ENCODE measurements at places on chromosomes 6 and 20.
A peak's percentile ranks its signal among the peaks of the same experiment; 100 is the strongest.

DNA sequence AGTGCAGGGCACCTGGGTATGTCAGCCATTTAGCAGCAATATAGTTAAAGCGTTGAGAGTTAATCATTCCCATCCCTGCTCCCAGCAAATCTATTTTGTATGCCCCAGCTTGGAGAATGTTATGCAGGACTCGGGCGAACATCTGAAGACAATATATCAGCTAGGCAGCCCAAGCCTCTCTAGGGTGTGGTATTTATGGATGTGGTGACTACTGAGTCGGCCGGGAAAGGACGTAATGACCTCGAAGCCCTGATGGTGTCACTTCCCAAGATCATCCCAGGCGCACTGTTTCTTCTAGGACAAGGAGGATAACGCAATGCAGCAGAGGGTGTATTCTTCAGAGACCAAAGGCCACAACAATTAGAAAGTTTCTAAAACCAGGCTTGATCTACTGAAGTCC, 63.6 kb upstream of the FAM184A start:
- DNase-seq: no peak

- DNase-seq: peak; percentile 6
Observed at GRCh38 chr6:51929934-51930574, 157.4 kb downstream of the PKHD1 start.

DNA sequence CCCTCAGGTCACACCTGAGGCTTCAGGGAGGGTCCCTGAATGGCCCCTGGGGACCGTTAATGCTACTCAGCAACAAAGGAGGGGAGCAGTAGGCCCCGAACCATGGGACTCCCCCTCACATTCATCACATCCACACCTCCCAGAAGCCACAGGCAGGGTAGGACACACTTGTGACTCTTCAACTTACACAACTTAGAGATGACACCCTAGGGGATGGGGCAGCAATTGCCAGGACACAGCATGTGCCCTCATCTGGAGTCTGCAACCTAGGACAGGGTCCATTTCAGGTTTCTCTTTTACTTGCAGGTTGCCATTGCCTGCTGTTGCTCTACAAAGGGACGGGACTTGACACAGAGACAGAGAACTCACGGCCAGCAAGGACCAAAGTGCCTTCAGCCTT, 770 bp downstream of the ULBP3 start:
- no peak for DNase-seq

DNA sequence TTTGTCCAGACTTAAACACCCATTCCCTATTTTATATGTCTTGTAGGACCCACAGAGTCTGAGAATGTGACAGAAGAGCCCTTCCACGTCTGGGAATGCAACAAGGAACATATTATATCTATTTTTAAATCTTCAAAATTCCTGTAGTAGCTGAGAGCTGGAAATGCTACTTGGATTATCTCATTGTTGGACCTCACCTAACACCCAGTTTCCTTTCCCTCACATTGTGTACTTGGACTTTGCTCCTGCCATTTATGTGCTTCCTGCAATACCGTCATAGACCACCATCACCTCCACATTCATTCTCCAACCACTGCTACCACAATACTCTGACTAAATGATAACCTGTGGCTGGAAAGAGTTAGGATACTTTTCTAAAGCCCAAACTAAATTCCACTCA, 335.4 kb downstream of the COL12A1 start:
- DNase-seq: no peak

DNA sequence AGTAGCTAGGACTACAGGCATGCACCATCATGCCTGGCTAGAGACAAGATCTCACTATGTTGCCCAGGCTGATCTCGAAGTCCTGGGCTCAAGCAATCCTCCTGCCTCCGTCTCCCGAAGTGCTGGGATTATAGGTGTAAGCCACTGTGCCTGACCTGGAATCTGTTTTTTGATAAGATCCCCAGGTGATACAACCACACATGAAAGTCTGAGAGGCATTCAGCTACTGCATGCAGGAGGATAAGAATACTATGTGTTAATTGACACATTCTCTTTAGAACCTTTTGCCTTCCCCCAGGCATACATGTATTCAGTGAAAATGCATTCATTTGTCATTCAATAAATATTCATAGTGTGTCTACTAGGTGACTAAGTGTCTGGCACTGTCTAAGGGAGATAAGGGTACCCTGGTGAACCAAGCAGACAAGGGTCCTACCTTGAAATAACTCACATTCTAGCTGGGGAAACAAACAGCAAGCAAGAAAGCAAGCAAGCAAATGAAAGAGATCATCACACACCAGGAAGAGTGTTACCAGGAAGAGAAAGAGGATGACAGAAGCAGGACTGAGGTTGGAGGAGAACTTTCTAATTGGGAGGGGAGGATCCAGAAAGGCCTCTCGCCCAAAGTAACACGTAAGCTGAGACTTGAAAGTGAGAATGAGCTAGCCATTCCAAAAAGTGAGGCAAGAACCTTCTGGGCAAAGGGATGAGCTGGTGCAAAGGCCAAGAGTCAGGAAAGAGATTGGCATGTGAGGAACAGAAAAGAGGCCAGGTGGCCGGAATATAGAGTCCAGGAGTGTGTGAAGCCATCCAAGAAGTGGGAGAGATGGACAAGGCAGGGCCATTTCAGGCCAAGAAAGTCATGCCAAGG, 6.5 kb downstream of the GFOD1 start:
- DNase-seq: no peak

DNA sequence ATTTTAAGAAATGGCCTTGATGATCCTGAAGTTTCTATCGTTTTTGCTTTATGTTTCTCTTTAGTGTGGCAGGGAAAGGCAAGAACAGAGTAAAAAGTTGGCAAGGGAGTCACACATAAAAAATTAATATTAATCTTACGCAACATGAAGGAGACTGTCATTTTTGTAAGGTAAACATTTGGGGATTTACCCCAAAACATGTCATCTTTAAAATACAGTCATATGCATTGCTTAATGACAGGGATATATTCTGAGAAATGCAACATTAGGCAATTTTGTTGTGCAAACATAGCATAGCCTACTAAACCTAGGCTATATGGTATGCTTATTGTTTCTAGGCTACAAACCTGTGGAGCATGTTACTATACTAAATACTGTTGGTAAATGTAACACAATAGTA, 5.4 kb downstream of the RBL1 start:
- no peak for DNase-seq

DNA sequence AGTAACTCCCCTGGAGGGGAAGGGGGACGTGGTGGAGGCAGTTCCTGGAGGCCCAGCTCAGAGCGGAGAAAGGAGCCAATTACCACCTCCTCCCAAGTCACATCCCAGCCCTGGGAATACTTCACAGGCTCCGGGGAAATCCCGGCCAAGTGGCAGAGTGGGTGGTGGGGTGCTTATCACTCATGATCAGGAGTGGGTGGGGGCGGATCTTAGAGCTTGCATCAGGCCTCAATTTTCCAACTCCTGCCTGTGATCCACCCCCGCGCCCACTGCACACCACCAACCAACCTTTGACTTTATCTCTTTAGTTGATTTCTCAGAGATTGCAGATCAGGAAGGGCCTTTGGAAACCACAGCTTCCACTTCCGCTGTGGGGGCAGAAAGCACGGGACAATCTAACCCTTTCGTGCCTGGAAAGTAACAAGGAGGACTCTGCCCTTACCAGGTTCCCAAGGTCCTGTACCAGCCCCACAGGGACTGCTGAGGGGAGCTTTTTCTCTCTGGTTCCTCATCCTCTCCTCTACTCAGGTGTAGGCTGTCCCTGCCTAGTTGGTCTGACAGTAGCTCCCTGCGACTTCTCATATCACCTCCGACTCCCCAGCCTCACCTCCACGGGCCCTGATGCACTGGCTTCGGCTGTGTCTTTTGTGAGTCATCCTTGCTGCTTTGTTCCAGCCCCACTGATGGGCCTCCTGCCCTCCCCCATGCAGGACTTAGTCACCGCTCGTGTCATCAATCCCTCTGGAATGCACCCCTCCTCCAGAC, 24.9 kb upstream of the IER3 start:
- peak; percentile 51 for DNase-seq

GRCh38 chr6:24186349-24186748, 60.3 kb downstream of the NRSN1 start:
- no peak for DNase-seq

DNA sequence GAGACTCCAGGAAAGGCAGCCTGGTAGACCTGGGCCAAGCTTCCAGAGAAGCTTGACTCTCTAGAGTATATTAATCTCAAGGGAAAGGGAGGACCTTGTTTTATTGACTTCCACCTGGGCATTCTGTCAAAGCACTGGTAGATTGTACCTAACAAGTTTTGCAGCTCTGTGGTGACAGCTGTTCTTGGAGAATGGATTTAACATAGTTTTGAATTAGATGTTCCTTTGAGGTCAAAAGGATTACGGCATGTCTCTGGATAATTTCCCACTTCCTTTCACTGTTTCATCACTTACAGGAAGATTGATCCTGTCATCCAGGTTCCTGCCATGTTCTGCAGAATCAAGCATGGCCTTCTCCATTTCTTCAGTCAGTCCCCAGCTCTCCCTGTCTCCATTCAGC, 246.0 kb downstream of the PHACTR1 start:
- DNase-seq: no peak

- no peak for DNase-seq
Observed at GRCh38 chr6:158000530-158001307, 19.1 kb downstream of the SYNJ2 start.

DNA sequence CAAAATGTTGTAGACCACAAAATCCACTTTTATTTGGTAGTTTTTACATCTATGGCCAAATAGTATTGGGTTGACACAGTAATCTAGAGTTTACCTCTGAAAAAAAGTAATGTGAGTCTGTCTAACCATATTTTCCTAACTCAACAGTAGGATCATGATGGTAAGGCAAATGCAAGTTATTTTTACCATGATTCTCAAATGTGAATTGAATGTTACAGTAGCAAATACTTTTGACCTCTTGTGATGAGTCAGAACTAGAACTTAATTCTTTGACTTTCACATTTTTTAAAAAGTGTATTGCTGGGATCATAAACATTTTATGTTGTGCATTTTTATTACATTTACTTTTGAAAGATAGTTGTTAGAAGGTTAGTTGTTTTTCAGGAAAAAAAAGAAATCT, 22.0 kb downstream of the RNF146 start:
- DNase-seq: no peak

- peak; percentile 95 for DNase-seq
Observed at GRCh38 chr6:32970413-32971241, 2.2 kb downstream of the BRD2 start.

DNA sequence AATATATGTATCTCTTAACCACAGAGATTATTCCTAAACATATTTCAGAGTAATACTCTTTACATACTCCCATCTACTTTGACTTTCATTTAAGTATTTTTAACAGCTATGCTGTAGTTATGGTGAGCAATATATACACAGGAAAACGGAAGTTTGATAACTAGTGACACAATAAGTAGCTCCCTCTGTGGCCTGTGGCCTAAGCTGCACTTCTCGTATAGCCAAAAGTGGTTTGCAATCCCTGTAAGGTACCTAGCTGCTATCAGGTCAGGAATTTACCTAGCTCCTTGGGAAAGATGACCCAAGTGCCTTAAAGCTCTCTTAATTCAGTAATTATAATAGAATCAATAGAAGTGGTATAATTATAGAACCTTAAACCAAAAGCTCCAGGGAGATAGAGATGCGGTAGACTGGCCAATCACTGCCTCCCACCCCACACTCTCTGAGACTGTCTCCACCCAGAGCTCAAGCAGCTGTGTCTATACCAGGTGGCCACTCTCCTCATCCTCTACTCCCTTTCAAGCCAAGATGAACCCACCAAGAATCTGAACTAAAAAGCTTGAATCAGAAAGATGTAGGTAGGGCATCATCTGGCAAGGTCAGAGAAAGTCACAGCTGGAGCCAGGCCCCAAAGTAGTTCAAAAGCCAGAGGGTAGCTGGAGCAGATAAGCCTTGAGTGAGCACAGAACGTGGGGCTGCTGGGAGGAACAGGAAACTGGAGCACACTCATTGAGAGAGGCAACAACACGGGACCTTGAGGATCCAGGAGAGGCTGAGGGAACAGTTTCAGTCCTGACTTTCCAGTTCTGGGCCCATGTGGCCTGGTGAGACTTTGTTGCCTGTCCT, 84.9 kb upstream of the ASF1A start:
- no peak for DNase-seq

GRCh38 chr6:2225422-2226392, 19.7 kb downstream of the GMDS start:
- no peak for DNase-seq

GRCh38 chr6:112027942-112028674, 25.8 kb upstream of the CCN6 start:
- no peak for DNase-seq

- peak; percentile 93 for DNase-seq
Observed at GRCh38 chr6:53171605-53172467, 23.2 kb upstream of the GCM1 start.

DNA sequence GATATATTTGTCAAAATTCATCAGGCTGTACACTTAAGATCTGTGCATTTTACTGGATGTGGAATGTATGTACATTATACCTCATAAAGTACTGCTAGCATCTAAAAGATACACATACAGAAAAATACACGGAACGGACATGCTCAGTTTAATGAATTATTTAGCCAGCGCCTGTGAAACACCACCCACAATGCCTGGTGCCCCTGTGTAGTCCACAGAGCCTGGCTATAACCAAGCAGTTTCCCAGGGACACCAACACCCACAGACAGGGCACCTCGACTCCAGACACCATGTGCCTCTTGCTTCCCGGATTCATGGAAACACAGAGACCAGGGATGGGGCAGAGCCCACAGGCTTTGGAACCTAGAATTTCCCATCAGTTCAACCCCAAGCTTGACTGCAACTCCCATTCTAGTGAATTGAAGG, 17.4 kb upstream of the ARMC12 start:
- no peak for DNase-seq

- DNase-seq: peak; percentile 41
Observed at GRCh38 chr20:52031563-52032303, 159.8 kb downstream of the ZFP64 start.

- DNase-seq: no peak
Observed at GRCh38 chr6:43725643-43726580, 38.3 kb upstream of the MRPS18A start.

- DNase-seq: no peak
Observed at GRCh38 chr20:52983726-52984450, 11.7 kb downstream of the TSHZ2 start.

DNA sequence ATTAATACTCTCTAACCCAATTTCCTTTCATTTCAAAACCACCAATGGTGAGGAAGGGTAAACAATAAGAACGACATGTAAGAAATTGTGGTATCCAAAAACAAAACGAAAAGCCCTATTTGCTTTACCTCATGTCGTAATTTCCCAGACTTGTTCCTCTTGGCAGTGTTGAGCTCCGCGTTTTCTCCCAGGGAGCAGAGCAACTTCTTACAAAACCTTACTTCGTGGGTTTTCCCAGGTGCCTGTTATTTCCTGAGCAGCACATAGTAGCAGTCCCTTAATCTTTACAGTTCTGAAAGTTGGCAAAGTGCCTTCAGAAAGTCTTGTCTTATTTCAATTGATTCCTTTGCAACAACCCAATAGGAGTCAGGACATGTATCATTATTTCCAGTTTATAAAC, 207.9 kb upstream of the MARCKS start:
- no peak for DNase-seq

GRCh38 chr20:53524589-53525312, 68.9 kb downstream of the ZNF217 start:
- peak; percentile 32 for DNase-seq

GRCh38 chr20:62060631-62061541, 4.8 kb downstream of the TAF4 start:
- no peak for DNase-seq

GRCh38 chr6:118469468-118469867, 78.6 kb upstream of the PLN start:
- no peak for DNase-seq

GRCh38 chr6:23690453-23691049, 435.5 kb upstream of the NRSN1 start:
- DNase-seq: peak; percentile 32

- DNase-seq: peak; percentile 13
Observed at GRCh38 chr6:93293872-93294271, 125.5 kb downstream of the EPHA7 start.
